Ascending aorta (tissue), 2 donors: ENCODE measurements at places on chromosomes 2 and 18. TPM values are rescaled to one million over a fixed set of nuclear protein-coding genes. Genes with fewer than 3 reads are reported as not detected.

GRCh38 chr2:48274040-48274439, 255.9 kb upstream of the STON1 start:
- no peaks in the 10 kb centered on the region for H3K36me3 ChIP-seq
- H3K4me1 ChIP-seq = no peaks in the 10 kb centered on the region
- H3K27me3 ChIP-seq = no peaks in the 10 kb centered on the region
- no peak for DNase-seq
- no peak overlapping the region for H3K4me3 ChIP-seq

SP3 gene
- 58.0 TPM for total RNA-seq

DNA sequence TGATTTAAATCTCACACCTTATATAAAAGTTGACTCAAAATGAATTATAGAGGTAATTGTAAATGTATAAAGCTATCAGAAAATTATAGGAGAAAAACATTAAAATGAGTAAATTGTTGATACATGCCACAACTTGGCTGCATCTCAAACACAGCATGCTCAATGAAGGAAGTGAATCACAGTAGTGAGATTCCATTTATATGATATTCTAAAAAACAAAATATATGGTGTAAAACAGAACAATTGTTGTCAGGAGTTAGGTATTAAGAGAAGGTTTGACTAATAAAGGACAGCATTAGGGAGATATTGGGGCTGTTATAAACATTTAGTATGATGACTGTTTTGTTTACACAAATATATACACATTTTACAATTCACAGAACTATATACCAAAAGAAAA, 356.6 kb upstream of the CELF4 start:
- no peaks in the 10 kb centered on the region for H3K36me3 ChIP-seq
- H3K4me1 ChIP-seq = no peaks in the 10 kb centered on the region
- H3K27ac ChIP-seq = no peak overlapping the region
- DNase-seq = no peak
- no peak overlapping the region for H3K4me3 ChIP-seq

- no peaks in the 10 kb centered on the region for H3K4me1 ChIP-seq
- no peaks in the 10 kb centered on the region for H3K36me3 ChIP-seq
- no peaks in the 10 kb centered on the region for H3K27me3 ChIP-seq
Observed at GRCh38 chr2:57834666-57835065, 211.9 kb upstream of the VRK2 start.

LIMS2 gene
- 169 TPM for total RNA-seq

MAP3K19 gene
- not detected for total RNA-seq

GRCh38 chr18:38993342-38993741, 1427.7 kb upstream of the CELF4 start:
- H3K4me3 ChIP-seq = no peak overlapping the region
- DNase-seq = no peak
- H3K4me1 ChIP-seq = no peaks in the 10 kb centered on the region
- no peak overlapping the region for H3K27ac ChIP-seq
- H3K27me3 ChIP-seq = no peaks in the 10 kb centered on the region

IL37 gene
- total RNA-seq = not detected

- H3K27me3 ChIP-seq = no peaks in the 10 kb centered on the region
- no peak for DNase-seq
- peak overlapping the region; percentile 80 for H3K27ac ChIP-seq
- no peaks in the 10 kb centered on the region for H3K36me3 ChIP-seq
- no peaks in the 10 kb centered on the region for H3K4me1 ChIP-seq
Observed at GRCh38 chr2:55923982-55924321, 370 bp upstream of the EFEMP1 start.

- no peak overlapping the region for H3K27ac ChIP-seq
- no peaks in the 10 kb centered on the region for H3K36me3 ChIP-seq
- no peak overlapping the region for H3K4me3 ChIP-seq
- DNase-seq = no peak
- H3K4me1 ChIP-seq = no peaks in the 10 kb centered on the region
Observed at GRCh38 chr2:202721621-202722020, 86.9 kb downstream of the FAM117B start.

- peaks cover 13% of the 10 kb centered on the region for H3K36me3 ChIP-seq
- H3K27me3 ChIP-seq = no peaks in the 10 kb centered on the region
- no peak for DNase-seq
- no peak overlapping the region for H3K4me3 ChIP-seq
- no peak overlapping the region for H3K27ac ChIP-seq
Observed at GRCh38 chr2:207119048-207119447, 46.7 kb downstream of the KLF7 start.

DNA sequence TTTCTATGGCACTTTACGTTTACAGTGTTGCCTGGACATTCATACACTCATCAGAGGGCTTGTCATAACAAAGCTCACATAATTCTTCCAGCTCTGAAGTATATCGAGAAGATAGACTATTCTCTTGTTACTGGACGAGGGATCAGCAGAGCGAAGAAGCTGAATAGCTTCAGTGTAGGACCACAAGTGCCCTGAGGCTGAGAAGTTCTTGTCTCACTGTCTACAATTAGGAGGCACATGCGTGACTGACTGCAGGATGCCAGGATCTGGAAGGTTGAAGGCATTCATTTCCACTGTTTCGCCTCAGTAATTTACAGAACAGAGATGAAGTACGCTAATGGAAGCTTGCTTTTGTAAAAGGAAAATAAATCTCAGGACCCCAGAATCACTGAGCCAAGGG, 9.6 kb downstream of the SH3YL1 start:
- H3K36me3 ChIP-seq = peaks cover 9% of the 10 kb centered on the region
- no peak overlapping the region for H3K27ac ChIP-seq
- H3K4me1 ChIP-seq = no peaks in the 10 kb centered on the region

GRCh38 chr2:216877085-216877484, 17.2 kb upstream of the TNP1 start:
- no peak overlapping the region for H3K27ac ChIP-seq
- no peak overlapping the region for H3K4me3 ChIP-seq
- no peaks in the 10 kb centered on the region for H3K4me1 ChIP-seq
- DNase-seq = no peak
- H3K36me3 ChIP-seq = no peaks in the 10 kb centered on the region

- H3K4me1 ChIP-seq = peaks cover 10% of the 10 kb centered on the region
- peak; percentile 15 for DNase-seq
- H3K27ac ChIP-seq = peak overlapping the region; percentile 96
- no peaks in the 10 kb centered on the region for H3K36me3 ChIP-seq
Observed at GRCh38 chr2:45652090-45653031, 886 bp downstream of the PRKCE start.

SERPINB2 gene
- not detected for total RNA-seq

TEX44 gene
- total RNA-seq = not detected

DNA sequence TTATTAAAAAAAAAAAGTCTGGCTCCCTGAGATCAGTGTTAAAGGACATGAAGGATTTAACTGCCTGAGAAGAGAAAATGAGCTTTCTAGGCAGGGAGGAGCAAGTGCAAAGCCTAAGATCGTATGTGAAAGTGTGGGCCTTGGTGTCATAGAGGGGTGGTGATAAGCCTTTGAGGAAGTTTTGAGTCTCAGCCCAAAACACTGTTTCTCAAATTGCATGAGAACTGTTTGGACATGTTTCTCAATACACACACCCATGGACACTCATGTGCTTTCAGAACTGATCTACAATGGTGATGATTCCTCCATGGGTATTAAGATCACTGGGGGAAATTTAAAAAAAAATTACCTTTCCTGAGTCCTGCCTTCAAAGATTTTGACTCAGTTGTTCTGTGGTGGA, 336.7 kb upstream of the RND3 start:
- H3K36me3 ChIP-seq = no peaks in the 10 kb centered on the region
- H3K4me1 ChIP-seq = no peaks in the 10 kb centered on the region
- no peak for DNase-seq

DNA sequence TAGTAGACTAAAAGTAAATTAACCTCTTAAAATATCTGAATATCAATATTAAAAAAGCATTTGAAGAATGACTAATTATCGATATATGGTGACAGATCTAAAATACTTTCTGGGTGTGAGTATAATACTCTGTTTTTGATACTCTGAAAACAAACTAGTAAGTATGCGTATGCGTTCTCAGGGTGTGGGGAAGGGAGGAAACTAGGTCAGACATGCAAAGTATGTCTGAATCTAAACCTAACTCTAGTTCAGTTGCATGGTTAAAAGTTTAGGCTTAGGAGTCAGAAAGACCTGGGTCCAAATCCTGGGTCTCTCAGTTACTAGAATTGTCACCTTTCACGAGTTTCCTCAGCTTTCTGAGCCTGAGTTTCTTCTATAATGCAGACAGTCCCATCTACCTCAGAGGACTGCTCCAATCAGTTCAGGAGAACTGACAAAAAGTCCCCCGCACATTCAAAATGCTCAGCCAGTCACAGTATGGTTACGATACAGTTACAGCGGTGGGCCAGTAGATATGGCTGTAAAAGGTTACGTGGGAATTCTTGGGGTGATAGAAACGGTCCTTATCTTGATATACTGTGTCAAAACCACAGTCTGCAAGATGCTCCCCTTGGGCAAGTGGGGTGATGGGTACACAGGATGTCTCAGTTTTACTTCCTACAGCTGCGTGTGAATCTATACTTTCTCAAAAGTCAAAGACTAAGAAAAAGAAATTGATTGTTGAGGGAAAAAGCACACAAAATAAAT, 29.2 kb downstream of the UNC50 start:
- no peak overlapping the region for H3K27ac ChIP-seq
- no peaks in the 10 kb centered on the region for H3K27me3 ChIP-seq
- H3K4me3 ChIP-seq = no peak overlapping the region
- H3K4me1 ChIP-seq = no peaks in the 10 kb centered on the region
- peaks cover 59% of the 10 kb centered on the region for H3K36me3 ChIP-seq
- DNase-seq = no peak

GRCh38 chr2:168466834-168467565, 10.9 kb downstream of the CERS6 start:
- peaks cover 9% of the 10 kb centered on the region for H3K4me1 ChIP-seq
- DNase-seq = no peak
- no peaks in the 10 kb centered on the region for H3K27me3 ChIP-seq
- H3K4me3 ChIP-seq = no peak overlapping the region
- no peaks in the 10 kb centered on the region for H3K36me3 ChIP-seq
- H3K27ac ChIP-seq = no peak overlapping the region

DNA sequence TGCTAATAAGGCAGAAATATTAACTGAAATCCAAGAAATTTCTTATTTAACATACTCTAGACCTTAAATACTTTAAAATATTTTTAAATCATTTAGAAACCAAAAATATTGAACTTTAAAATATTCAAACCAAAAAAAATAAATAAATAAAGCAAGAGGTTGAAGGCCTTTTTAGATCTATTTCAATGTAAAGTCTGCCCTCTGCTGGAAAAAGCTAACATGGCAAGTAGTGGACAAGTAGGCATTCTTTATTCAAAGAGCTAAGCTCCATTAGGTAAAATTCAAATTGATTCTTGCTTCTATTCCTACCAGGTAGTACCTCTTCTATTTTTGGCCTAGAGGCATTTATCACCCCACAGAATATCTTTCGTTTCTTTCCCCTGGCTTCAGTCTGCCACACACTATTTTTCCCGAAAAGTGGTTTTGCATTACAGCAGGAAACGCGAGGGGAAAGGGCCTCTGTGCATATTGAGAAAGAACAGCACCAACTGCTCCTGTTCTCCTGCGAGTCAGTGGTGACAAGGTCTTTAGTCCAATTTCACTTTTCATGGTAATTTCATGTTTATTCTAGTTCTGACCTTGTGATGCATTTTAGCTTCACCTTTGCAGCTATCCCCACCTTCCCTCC, 20.4 kb downstream of the IFIH1 start:
- no peak overlapping the region for H3K27ac ChIP-seq
- no peak overlapping the region for H3K4me3 ChIP-seq
- no peaks in the 10 kb centered on the region for H3K27me3 ChIP-seq
- H3K4me1 ChIP-seq = no peaks in the 10 kb centered on the region
- H3K36me3 ChIP-seq = no peaks in the 10 kb centered on the region

CYP26B1 gene
- 18.6 TPM for total RNA-seq

DNA sequence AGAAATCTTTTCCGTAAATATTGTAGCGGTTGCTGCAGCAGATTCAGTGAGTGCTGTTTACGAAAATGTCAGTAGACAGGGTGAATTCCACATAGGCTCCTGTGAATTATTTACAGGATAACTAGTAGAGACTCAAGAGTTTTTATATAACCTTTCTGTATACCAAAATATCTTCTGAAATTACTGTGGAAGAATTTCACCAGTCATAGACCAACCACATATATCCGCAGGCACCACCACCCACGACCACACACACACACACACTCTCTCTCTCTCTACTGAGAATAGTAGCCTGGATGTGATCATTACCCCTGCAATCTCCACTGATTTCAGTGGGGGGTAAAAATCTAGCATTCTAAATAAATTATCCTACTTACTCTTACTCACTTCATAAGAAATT, 341.8 kb downstream of the RBM43 start:
- no peak for DNase-seq
- no peaks in the 10 kb centered on the region for H3K4me1 ChIP-seq
- no peak overlapping the region for H3K4me3 ChIP-seq
- H3K27me3 ChIP-seq = no peaks in the 10 kb centered on the region

GRCh38 chr2:143704451-143705106, 575.4 kb downstream of the ARHGAP15 start:
- no peaks in the 10 kb centered on the region for H3K27me3 ChIP-seq
- no peaks in the 10 kb centered on the region for H3K36me3 ChIP-seq
- H3K4me1 ChIP-seq = peaks cover 5% of the 10 kb centered on the region

SULT1C2 gene
- not detected for total RNA-seq

ITGA4 gene
- 6.6 TPM for total RNA-seq

DNA sequence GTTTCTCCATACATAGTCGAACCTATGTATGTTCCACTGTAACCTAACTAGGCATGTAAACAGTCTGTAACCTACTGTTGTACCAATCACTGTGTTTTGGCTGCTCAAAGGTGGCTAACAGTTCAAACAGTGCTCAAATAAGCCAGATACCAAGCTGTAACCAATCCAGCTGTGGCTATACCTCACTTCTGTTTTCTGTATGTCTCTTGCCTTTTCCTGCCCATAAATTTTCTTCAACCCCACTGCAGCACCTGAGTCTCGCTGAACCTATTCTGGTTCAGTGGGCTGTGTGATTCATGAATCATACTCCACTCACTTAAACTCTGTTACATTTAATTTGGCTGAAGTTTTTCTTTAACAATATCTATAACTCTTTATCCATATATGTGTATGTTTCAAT, 340.7 kb downstream of the LPIN1 start:
- H3K4me1 ChIP-seq = no peaks in the 10 kb centered on the region
- DNase-seq = no peak
- no peak overlapping the region for H3K27ac ChIP-seq
- H3K27me3 ChIP-seq = no peaks in the 10 kb centered on the region
- no peaks in the 10 kb centered on the region for H3K36me3 ChIP-seq

DNA sequence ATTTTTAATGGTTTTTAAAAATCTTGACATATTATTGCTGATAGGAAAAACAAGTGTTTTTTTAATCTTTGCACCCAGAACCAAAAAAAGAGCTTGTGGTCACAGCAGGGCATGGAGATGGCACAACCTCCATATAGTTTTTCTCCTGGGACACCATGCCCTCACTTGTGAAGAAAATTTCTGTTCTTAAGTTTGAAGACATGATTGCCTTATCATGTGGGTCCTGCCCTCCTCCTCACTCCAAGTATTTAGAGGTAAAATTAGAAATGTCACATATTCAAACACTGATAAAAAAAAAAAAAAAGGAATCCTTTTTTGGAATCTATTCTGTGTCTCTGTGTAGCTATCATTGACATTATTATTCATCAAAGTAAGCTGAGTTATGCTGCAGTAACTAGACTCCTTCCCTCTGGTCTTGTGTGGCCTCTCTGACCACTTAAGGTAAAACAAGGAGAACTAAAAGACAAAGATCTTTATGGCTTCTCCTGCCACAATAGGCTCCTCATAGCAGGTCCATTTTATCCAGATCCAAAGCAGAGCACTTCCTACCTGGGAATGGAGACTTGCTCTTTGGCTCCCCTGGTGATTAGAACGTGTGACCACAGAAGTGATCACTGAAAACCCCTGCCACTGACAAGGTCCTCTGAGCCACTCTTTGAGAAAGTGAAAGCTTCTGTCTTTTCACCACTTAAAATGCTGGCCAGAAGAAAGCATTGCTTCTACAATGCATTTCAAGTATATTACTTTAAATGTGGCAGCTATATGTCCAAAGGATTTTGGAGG, 19.8 kb downstream of the ADD2 start:
- no peak for DNase-seq
- H3K36me3 ChIP-seq = no peaks in the 10 kb centered on the region
- H3K4me1 ChIP-seq = no peaks in the 10 kb centered on the region
- no peak overlapping the region for H3K4me3 ChIP-seq
- H3K27ac ChIP-seq = no peak overlapping the region
